ENCODE measurements at places on chromosomes 1 and 21.

GRCh38 chr1:110982320-110982719 lies 18.6 kb upstream of the LRIF1 start:
- DNase-seq, result no peak

DNA sequence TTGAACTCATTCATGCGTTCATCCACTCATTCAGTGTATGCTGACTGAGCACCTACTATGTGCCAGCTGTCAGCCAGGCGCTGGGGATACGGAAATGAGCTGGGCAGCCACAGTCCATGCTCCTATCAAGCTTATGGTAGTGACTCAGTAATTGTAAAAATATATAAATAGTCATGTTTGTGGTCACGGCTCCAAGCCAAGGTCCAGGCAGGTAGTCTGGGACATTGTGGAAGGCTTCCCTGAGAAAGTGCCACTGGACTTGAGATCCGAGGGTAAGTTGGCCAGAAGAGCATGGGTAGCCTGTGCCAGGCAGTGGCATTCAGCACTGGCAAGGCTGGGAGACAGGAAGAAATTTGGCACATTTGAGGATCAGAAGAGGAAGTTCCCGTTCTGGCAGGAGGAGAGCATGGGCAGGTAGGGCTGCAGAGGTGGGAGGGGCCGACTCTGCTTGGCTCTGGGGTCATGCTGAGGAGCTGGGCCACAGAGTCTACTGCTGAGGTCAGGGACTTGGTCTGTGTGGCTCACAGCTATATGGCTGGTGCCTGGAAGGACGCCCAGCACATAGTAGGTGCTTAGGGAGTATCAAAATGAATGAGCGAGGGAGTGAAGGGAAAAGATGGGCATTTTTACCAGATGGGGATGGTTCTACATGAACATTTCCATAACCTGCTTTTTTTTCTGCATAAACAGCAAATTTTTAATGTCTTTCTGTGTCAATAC lies 6.9 kb downstream of the PTPRF start:
- no peak for DNase-seq

DNA sequence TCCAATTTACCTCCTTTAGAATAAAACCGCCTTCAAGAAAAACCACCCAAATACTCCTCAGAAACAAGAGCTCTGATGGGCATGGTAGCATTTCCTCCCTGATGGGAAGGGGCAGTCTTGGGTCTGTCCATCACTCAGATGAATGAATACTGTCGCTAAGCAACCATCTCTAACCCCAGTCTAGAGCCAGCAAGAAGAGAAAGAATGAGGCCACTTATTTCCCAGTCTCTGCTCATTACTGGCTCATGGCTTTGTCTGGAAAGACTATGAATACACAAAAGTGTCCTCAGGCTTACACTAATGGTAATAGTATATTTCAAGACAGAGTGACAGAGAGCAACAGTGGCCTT lies 51.0 kb upstream of the F3 start:
- DNase-seq, result no peak

DNA sequence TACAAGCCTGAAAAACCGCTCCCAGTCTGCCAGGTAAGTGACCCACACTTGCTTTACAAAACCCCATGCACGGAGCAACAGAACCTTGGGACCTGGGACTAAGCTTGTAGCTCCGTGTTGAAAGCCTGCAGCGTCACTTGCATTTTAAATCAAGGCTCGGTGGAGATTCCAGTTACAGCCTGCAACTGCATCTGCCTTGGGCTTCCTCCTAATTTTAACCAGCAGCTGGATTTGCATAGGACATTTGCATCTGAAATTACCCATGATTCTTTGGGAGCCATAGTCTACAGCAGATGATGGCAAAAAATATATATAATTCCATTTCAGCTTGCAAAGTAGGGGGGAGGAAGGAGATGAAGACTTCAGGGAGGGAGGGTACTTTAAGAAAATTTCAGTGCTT lies 62.4 kb upstream of the IGSF21 start:
- DNase-seq, result no peak

GRCh38 chr1:230158415-230159291 lies 91.6 kb downstream of the GALNT2 start:
- DNase-seq, result peak; percentile 96

DNA sequence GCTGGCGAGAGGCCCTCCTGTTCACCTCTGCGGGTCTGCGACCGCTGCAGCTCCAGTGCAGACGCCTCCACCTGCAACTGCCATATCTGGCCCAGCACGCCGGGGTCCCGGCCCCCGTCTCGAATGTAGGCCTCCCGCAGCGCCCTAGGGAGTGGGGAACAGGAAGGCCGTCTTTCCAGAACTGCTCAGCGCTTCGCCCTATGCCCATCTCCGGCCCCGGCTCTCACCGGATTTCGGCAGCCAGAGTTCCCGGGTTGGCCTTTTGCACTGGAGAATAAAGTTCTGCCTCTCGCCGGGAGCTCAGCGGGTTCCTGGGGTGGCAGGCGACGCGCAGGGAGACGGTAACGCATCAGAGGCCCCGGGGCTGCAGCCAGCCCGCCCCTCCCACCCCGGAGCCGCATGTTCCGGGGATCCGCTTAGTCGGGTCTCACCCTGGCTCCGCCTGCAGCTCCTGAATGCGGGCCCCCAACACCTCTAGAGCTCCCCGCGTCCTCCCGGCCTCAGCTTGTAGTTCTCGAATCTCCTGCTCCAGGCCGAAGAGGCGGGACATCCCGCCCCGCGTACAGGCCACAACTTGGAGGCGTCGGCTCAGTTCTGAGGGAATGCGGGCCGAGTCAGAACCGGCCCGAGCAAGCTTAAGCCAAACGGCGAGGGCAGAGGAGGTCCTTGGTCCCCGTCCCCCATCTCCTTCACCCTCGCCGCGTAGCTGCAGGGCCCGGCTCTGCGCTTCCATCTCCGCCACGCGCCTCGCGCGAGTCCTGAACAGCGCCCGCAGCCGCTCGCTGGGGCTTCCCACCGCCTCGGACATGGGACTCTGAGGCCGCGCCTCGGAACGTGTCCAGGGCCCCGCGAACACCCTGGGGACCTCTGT lies 1.1 kb downstream of the CCDC17 start:
- DNase-seq, result no peak

- no peak for DNase-seq
Observed at GRCh38 chr1:6380037-6380436, 13.5 kb downstream of the ACOT7 start.

GRCh38 chr21:42661688-42662429 lies 8.4 kb downstream of the PDE9A start:
- no peak for DNase-seq

DNA sequence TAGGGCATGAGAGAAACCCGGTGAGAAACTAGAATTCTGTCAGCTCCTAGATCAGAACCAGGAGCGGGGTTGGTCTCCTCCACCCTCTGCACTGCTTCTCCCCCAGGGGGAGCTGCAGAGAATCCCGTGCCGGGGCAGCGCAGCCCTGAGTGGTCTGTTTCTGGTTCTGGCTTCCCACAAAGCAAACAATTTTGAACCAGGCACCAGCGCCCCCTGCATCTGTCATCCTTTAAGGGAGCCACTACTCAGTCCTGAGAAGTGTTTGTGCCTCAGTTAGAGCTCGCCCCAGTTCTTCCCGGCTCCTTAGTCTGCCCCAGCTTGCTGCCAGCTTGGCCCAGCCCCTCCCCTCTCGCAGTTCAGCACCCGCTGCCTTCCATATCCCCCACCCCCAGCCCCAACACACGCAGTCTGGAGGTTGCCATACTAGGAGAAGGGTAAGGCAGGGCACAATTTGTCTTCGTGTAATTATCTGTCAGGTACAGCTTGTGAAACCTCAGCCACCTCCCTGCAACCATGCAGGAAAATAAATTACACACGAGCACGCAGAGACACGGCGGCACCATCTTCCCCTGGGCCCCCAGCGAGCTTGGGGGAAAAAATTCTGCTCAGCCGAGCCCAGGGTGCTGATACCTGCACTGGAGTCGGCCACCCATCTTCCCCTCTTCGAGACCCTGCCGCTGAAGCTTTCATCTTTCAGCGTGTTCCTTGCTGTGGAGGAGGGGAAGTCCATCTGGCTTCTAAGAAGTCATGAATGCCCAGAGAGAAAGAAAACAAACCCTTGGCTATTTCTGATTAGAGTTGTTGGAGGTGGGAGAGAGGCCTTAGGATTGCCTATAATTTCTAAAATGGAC lies 62.6 kb upstream of the CD1D start:
- DNase-seq, result peak; percentile 24

DNA sequence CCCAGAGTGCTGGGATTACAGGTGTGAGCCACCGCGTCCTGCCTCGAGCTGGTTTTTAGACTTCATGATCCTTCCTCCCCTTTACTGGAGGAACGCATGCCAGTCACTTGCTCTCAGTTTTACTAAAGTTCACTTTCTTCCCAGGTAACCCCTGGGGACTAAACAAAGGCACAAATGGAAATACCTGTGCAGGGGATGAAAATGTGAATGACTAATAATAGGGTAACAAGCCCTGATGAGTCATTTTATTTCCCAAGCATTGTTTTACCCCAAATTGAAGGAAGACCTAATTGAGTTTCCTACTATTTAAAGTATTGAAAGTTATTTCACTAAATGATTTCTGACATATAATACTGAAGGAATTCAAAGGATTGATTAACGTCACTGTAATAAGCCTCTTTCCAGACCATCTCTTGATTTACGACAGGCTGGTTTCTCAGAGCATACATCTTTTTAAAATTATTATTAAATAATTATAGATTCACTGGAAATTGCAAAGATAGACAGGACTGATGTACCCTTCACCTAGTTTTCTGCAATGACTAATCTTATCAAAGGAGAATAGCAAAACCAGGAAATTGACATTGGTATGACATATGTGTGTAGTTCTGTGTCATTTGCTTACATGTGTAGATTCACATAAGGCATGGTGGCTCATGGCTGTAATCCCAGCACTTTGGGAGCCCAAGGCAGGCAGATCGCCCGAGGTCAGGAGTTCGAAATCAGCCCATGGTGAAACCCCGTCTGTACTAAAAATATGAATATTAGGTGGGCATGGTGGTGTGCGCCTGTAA lies 53.2 kb upstream of the SOD1 start:
- DNase-seq, result no peak

DNA sequence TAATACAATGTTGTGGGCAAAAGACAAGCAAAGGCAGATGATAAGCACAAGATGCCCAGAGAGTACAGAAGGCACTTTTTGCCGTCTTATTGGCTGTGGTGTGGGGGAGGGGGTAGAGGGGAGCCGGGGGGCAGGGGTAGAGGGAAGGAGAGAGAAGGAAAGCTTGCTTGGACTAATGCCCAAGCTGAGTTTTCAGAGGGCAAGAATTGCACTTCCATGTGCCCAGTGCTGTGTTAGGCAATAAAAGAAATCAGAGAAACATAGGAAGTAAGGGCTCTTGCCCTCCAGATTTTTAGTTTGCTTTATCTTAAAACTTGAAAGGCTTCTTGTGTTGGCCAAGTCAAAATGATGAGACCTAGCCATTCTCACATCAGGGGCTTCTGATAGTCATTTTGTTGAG lies 8.3 kb downstream of the S100A12 start:
- DNase-seq, result no peak

GRCh38 chr1:231420959-231421545 lies 1.0 kb downstream of the EGLN1 start:
- no peak for DNase-seq

DNA sequence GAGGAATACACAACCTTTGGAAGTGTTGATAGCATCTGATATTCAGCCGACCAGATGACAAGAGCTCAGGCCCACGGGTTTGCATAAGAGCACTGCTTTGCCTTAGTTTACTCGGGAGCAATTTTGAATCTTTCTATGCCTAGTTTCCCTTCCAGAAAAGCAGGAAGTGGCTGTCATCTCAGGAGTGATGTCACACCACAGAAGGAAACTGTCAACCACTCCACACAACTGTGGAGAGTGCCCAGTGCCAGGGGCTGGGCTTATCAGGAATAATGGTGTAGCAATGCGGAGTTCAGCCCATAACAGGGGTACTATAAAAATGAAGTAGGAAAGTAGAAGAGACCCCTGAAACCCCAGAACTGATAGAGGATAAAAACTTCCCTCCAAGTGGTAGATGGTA lies 28.4 kb downstream of the NTPCR start:
- no peak for DNase-seq

DNA sequence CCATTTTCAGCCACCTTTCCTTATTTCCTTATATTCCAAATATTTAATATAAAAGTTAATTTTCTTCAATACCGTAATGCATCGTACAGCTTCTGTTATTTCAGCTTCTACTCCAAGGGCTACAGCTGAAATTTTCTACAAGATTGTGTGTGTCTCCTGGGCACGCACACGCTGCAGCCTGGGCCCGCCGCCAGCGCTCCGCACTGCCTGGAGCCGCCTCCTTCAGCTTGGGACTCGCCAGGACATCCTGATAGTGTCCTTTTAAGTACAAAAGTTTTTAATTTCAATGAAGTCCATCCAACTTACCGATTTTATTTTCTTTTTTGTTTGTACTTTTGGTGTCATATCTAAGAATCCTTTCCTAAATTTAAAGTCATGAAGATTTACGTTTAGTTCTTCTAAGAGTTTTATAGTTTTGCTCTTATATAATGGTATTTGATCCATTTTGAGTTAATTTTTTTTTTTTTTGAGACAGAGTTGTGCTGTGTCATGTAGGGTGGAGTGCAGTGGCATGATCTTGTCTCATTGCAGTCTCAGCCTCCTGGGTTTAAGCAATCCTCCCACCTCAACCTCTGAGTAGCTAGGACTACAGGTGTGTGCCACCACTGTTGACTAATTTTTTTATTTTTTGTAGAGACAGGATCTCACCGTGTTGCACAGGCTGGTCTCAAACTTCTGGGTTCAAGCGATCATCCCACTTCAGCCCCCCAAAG lies 82.8 kb downstream of the AXDND1 start:
- no peak for DNase-seq

GRCh38 chr1:15152318-15153183 lies 996 bp upstream of the TMEM51 start:
- peak; percentile 98 for DNase-seq

DNA sequence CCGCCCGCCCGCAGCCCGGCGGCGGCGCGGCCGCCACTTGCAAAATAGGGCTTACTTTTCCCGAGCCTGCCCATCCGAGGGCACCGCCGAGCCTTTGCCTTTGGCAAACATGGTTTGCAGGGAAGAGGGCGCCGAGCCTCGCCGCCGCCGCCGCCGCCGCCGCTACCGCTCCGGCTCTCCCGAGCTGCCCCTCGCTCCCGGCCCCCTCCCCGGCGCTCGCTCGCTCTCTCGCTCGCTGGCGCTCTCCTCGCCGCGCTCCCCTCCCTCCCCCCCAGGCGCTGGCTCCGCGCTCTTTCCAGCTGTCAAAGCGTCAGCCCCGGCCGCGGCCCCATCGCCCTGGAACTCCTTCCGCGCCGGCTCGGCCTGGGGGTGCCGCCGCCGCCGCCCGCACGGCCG lies 298 bp downstream of the SSBP3 start:
- DNase-seq, result no peak

DNA sequence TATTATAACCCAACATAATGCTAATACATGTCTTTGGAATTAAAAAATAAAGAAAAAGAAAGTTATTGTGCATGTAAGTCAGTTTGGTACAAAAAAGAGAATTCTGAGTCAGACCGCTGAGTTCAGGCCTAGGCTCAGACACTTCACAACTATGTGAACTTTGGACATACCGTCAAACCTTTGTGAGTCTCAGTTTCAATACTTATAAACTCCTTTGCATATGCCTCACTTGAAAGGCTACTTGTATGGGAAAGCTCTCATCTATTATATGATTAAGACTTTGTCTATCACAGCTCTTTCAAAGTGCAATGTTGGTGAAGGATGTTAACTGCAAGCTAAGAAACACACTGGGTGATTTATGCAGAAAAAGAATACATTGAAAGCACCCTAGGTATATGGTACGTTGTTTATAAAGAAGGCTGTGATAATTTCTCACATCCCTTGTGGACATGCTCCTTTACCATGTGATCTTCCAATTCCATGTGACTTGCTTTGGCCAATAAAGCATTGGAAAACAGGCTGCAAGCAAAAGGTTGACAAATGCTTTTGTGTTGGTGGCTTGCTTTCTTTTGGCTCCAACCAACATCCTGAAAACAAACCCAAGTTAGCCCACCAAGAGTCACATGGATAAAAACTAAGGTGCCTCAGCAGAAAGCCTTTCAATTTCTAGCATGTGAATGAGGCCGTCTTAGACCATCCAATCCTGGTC lies 49.6 kb downstream of the INTS7 start:
- no peak for DNase-seq

Data from NCI-H510A treated with DMSO at 0.1 percent for 48 hours (cell line).